Sciatic nerve (tissue), 2 donors: ENCODE measurements at places on chromosomes 2 and 18.

DNA sequence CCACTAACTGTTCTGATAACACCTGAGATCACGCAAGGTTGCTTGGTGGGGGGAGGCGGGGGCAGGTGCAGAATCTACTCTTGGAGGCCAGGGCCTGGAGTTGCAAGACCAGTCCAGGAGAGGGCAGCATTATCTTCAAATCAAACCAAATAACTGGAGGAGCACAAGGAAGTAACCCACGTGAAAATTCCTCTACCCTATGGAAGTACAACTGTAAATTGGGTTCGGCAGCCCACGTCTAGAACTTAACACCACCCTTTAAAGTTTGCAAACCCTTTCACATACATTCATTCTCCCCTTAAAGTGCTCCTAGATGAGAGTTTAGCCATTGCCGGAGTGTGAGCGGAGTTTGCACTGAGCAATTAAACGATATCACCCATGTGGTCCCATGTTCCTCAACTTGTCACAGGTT, 19.6 kb upstream of the CXCR1 start:
- DNase-seq: peak; percentile 71

GRCh38 chr2:234916674-234917073, 35.1 kb upstream of the SH3BP4 start:
- no peak for DNase-seq

DNA sequence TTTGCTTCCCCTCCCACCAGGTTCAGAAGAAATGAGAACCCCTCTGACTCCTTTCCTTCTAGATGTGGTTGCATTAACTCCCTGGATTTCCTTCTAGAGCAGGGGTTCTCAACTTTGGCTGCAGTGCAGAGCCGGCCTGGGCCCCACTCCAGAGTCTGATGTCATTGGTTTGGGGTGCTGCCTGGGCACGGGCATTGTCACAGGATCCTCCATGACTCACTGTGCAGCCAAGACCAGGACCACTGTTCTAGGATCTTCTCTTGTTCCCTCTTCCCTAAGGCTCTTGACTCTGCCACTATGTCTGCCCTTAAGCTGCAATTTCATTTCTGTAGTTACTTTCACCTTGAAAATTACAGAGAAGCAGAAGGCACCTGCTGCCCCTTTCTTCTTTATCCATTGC, 31.8 kb downstream of the TBC1D8 start:
- no peak for DNase-seq

- DNase-seq: no peak
Observed at GRCh38 chr2:112636605-112637288, 9.0 kb upstream of the SLC20A1 start.

DNA sequence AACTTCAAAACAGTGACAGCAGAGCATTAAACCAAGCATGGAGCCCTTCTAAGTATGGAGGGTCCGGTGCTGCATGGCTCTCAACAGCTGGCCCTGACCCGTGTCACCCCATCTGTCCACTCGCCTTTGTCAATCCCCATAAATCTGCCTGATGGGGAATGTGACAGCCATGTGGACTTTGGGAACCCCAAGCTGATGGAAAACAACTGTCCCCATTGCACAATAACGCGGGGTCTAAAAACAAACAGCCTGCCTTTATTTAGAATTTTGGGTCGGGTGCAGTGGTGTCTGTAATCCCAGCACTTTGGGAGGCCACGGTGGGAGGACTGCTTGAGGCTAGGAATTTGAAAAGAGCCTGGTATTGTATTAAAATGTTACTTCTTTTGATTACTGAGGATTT, 17.1 kb upstream of the THADA start:
- no peak for DNase-seq

DNA sequence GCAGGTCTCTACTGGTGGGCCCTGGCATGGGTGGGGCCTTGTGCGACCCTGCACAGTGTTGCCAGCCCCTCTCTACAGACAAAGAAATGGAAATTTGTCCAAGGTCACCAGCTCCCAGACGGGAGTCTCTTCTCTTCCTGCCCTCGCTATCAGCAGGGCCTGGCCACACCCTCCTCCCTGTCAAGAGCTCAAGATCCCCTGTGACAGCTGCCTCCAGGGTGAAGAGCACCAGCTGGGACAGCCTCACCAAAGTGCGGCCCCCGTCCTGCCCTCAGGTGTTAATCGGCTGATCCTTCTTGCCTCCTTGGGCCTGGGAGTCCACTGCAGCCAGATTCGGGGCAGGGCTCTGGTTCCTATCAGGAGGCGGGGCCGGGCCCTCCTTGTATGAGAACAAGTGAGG, 259.1 kb downstream of the TWIST2 start:
- DNase-seq: no peak

DNA sequence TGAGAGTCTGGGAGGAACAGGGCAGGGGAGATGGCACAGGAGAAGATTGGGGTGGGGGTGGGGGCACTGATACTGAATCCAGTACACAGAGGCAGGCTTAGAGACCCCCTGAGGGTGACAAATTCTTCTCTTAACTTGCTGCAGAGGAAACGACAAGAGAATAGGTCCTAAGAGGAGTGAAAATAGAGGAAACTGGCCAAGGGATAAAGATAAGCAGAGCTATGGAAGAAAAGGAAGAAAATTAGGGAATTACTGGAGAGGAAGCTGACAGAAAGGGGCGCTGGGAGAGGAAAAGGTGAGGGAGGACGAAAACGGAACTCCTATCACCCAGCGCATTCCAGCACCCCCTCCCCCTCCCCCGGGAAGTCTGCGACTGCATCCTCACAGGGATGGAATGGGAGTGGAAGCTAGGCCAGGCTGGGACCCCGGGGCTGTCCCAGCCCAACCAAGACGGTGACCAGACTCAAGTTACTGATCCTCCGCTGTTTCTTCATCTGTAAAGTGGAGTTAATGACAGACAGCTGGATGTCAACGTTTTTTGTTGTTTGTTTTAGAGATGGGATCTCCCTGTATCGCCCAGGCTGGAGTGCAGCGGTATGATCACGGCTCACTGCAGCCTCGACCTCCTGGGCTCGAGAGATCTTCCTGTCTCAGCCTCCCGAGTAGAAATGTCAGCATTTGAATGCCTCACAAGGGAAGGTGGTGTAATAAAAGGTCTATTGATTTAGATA, 2.6 kb upstream of the EMX1 start:
- no peak for DNase-seq

DNA sequence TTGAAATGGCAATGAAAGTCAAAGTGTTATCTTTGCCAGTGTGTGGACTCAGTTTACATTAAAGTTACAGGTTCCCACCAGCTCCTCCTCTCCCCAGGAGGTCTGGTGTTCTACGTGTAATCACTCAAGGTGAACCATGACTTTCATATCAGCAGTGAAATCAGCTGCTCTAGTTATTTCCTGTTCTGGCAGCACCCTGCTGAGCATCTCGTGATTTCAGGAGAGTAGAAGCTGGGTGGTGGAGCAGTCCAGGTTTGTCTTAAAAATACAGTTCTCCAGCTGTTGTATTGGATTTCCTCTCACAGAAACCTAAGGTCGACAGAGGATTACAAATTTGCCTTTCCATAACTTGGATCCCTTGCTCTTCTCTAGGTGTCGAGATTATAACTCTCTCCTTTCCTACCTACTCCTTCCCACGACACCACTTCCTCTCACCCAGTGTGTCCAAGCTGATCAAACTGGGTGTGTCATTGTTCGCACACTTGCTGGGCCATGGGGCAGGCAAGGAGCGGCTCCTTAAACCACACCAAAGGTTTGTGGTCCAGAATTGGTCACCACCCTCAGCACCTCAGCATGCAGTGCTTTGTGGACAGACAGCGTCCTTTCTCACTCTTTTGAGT, 13.0 kb upstream of the ARHGAP25 start:
- no peak for DNase-seq

GRCh38 chr2:196249860-196250259, 78.5 kb upstream of the STK17B start:
- DNase-seq: no peak

DNA sequence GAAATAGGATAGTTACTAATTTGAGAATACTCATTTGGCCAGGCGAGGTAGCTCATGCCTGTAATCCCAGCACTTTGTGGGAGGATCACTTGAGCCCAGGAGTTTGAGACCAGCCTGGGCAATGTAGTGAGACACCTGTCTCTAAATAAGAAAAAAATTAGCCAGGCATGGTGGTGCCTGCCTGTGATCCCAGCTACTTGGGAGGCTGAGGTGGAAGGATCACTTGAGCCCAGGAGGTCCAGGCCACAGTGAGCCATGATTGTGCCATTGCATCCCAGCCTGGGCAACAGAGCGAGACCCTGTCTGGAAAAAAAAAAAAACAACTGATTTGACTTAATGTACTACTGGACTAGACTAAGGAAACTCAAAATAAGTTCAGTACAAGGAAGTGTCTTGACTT, 32.7 kb upstream of the ZNF638 start:
- DNase-seq: no peak

GRCh38 chr2:85822766-85823165, 66.0 kb downstream of the ST3GAL5 start:
- no peak for DNase-seq

DNA sequence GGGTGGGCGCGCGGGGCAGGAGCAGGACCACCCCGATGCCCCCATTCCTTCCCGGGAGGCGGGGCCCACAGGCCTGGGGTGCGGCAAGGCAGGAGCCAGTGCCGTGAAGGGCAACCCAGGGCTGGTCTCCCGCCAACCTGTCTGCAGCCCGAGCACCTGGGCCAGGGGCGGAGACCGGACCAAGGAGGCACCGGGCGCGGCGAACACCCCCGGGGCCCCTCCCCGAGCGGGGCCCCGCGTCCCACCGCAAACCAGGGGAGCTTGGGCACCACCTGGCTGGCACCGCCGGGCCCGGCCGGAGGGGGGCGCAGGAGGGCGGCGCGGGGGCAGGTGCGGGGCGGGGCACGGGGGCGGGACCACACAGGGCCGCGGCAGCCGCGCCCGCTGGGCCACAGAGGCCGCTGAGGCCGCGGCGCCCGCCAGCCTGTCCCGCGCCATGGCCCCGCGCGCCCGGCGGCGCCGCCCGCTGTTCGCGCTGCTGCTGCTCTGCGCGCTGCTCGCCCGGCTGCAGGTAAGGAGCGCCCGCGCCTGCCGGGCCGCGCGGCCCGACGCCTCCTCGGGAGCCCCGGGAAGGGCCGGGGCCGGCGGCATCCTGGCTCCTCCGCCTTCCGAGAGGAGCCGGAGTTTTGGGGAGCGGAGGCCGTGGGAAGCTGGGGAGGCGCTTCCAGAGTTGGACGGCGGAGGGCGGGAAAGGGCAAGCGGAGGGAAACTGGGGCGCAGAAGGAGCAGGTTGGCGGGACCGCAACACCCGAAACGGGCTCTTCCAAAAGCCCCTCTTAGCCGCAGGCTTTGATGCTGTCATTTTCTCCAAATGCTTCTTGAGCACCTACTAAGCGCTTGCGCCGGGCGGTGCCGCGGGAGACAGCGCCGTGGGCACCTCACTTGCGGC, at the start of gene TNFRSF11A:
Gene TNFRSF11A, plus strand, starts transcription at position 394 of the 889 bp plus-strand sequence. Its CDS starts 43 bp downstream, at position 437.
- no peak for DNase-seq

DNA sequence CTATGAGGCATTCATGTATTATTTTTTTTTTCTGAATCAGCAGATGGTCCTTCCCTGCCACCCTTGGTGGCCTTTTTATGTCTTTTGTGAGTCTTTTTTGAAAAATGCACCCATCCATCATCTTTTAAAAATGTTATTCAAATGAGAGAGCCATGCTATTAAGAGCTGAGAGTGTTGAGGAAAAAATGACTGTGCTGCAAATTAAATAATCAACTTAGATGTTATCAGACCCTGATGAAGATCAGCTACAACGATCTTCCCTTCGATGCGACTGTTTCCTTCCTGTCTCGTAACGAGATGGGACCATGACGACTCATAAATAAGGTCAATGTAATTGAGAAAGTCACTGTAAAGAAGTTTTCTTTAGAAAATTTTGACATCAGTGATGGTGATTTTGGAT, 44.4 kb downstream of the TRIB2 start:
- no peak for DNase-seq

- no peak for DNase-seq
Observed at GRCh38 chr18:45602926-45603325, 12.3 kb upstream of the SLC14A2 start.

DNA sequence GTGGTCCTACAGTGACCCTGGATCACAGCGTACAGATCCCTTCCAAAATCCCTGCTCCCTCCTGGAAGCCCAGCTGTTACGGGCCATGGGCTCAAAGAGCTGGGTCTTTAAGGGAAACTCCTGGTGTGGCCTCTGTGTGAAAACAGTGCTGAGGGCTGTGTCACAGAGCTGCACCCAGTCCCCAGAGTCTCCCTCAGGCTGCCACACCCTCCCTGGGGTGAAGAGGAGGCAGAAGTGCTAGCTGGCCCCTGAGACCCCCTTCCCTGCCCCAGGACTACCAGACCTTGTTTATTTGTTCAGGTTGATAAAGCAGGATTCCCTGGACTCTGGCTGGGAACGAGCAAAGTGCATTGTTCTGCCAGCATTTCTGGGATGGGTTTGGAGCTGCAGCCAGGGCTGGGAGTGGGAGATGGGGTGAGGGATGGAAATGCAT, 7.7 kb downstream of the ATOH8 start:
- DNase-seq: no peak

GRCh38 chr2:173792741-173793140, 172.4 kb downstream of the SP3 start:
- DNase-seq: no peak

DNA sequence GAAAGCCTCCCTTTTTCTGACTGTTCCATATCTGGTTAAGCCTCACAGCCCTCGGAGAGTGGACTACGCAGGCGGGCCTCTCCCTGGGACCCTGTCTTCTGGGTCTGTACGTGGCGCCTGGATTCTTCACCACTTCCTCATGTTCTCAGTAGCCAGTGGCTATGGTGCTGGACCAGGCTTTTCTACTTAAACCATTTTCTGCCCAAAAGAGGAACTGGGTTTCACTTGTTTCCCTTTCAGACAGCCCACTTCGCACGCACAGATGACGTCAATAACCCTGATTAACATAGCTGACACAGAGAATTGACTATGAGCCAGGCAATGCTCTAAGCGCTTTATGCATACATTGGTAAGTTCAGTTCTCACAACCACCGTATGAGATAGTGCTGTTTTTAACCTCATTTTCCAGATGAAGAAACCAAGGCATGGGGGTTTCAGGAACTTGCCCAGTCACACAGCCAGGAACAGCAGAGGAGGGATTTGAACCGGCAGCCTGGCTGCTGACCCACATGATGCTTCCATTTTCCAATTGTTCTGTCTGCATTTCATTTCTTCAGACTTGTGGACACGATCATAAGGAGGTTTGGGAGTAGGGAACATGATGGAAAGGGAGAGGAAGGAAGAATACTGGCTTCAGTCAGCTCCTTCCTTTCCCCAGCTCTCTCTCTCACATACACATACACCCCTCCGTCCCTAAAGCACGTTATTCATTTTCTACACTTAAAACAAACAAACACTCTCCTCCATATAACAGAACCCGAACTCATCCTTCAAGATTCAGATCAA, 41.7 kb downstream of the MYOM1 start:
- peak; percentile 71 for DNase-seq

DNA sequence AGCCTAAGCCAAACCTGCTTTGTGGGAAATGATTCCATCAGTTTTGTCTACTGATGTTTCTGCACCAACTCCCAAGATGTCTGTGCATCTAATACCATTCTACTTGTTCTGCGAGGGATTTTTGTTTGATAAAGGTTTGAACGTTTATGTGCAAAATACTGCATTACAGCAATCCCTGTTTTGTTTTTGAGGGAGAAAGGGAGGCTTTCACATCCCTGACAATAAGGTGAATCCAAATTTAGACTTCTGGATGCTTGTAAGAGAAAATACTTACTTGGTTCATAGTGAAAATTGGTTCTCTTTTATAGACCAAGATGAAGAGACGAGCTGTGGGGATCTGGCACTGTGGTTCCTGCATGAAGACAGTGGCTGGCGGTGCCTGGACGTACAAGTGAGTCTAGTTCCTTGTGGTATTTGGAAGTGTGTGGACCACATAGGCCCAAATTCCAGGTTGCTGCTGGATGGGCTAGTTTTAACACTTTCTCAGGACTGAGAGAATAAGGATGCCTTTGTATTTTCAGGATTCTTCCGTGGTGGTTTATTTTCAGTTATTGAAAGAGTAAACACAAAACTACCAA, 1.1 kb downstream of the RPL37A start:
- no peak for DNase-seq
